ENCODE measurements at places on chromosomes 4 and X.

GRCh38 chr4:147050356-147050765, 104.7 kb upstream of the TTC29 start:
- no peak for DNase-seq

GRCh38 chr4:112751447-112751846, 114.5 kb downstream of the LARP7 start:
- no peak for DNase-seq

GRCh38 chrX:11728556-11728955, 29.5 kb upstream of the MSL3 start:
- no peak for DNase-seq

GRCh38 chrX:374596-374995, 12.1 kb downstream of the PPP2R3B start:
- DNase-seq: no peak

DNA sequence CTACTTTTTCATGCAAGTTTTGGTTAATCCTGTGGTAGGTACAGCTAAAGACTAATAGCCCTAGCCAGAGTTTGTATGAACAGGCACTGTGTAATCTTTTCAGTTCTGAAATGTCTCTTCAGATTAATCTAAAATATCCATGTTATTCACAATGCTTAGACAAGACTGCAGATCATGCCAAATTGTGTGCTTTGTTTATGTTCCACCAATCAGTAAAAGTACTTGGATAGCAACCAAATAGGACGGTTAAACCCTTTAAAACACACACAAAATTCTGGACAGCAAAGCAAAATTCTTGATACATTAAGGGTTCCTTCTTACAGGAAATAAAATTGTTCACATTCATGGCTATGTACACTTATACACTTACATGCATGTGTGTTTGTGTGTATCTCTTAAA, 139.1 kb downstream of the KLHL13 start:
- no peak for DNase-seq

- no peak for DNase-seq
Measured at GRCh38 chr4:73874386-73874785, 5.2 kb downstream of the CXCL1 start.

GRCh38 chr4:2482693-2483092, 13.8 kb downstream of the RNF4 start:
- no peak for DNase-seq

GRCh38 chr4:14115106-14115505, 487.6 kb upstream of the BOD1L1 start:
- DNase-seq: no peak

DNA sequence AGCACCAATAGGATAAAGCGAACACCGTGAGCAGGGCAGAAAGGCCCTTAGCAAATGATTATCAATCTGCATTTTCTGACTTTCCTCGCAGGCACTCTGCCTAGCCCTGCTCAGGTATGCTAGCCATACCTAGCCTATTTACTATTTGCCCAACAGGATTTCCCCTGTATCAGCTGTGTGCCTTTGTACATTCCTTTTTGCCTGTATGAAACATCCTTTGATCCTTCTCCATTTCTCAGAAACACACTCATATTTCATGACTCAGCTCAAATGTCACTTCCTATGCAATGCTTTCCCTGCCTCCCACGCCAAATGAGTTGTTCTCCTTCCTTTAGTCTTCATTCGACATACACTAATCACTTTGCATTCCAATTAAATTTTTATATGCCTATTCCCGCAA, 37.2 kb downstream of the PCDH7 start:
- no peak for DNase-seq

GRCh38 chr4:108445716-108446115, 174.7 kb upstream of the RPL34 start:
- no peak for DNase-seq

DNA sequence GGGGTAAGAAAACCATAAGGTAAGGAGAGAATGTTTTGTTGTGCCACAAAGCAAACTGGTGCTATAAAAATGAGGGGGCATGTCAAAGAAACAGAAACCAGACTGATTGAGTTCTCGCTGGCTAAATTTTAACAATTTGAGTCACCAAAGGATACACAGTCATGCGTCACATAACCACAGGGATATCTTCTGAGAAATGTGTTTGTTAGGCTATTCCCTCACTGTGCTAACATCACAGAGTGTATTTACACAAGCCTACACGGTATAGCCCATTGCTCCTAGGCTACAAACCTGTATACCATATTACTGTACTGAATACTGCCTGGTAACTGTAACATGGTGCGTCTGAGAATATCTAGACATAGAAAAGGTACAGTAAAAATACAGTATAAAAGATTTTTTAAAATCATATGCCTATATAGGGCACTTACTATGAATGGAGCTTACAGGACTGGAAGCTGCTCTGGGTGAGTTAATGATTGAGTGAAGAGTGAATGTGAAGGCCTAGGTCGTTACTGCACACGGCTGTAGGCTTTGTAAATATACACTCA, 50.1 kb downstream of the FBXW7 start:
- DNase-seq: peak; percentile 48

DNA sequence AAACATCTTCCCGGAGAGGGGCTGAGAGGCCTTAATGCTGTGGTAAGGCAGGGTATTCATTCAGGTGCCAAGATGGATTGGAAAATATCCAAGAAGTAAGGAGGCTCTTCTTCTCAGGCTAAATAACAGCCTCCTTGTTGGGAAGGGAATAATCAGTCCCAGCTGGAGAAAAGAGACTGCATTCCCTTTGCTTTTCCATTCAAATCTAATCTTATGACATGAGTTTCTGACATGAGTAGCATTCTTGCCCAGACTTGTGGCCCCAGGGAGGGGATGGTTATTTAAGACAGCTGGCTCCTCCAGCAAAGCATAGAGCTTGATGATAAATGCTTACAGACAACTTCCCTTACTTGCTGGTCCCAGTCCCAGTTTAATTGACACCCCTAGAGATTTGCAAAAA, 98.3 kb downstream of the DCLK2 start:
- no peak for DNase-seq

GRCh38 chr4:35934320-35934981, 309.9 kb downstream of the ARAP2 start:
- DNase-seq: no peak

DNA sequence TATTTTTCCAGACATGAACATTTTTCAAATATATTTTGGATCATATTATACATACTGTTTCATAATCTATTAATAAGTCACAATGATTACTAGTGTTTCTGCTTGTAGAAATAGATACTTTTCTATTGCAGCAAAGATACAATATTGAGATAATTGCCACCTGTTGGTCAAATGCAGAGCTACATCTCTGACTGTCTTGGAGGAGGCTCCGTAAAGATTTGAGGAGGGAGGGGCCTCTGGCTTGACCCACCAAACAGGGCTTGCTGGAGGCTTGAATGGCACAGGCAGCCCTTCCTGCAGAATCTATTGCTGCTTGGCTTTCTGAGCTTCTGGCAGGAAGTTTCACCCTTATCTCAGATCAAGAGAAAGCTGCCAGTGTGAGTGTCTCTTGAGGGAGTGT, 99.3 kb upstream of the ARMCX2 start:
- no peak for DNase-seq

DNA sequence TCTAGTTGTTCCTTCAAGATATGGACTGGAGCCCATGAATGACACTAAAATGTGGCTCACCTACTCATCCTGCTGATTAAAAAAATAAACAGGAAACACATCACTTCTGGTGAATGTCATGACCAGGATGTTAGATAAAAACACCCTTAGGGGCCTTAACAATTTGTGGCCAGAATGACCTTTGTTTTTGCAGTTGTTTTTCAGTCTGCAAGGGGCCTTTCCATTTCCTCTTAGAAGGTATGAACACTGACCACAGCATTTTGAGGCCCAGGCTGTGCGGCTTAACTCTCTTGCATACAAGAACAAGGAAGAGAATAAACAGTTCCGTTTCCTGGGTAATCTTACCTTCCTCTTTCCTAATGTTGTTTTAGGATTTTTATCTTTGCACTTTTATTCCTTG, 113.2 kb downstream of the IL1RAPL2 start:
- no peak for DNase-seq

DNA sequence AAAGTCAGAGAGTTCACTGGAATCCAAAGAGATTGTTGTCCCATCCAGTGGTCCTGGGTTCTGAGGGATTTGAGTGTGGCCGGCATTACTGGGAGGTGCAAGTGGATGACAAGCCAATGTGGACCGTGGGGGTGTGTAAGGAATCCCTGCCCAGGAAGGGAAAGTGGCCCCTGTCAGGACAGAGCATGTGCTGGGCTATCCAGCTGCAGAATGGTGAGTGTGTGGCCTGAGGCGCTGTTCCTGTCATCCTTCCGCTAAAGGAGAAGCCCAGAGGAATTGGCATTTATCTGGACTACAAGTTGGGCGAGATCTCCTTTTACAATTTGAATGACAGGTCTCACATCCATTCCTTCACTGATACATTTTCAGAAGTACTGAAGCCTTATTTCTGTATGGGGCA, 20.4 kb upstream of the TRIM60 start:
- no peak for DNase-seq

- DNase-seq: no peak
Measured at GRCh38 chrX:373641-374471, 12.9 kb downstream of the PPP2R3B start.

DNA sequence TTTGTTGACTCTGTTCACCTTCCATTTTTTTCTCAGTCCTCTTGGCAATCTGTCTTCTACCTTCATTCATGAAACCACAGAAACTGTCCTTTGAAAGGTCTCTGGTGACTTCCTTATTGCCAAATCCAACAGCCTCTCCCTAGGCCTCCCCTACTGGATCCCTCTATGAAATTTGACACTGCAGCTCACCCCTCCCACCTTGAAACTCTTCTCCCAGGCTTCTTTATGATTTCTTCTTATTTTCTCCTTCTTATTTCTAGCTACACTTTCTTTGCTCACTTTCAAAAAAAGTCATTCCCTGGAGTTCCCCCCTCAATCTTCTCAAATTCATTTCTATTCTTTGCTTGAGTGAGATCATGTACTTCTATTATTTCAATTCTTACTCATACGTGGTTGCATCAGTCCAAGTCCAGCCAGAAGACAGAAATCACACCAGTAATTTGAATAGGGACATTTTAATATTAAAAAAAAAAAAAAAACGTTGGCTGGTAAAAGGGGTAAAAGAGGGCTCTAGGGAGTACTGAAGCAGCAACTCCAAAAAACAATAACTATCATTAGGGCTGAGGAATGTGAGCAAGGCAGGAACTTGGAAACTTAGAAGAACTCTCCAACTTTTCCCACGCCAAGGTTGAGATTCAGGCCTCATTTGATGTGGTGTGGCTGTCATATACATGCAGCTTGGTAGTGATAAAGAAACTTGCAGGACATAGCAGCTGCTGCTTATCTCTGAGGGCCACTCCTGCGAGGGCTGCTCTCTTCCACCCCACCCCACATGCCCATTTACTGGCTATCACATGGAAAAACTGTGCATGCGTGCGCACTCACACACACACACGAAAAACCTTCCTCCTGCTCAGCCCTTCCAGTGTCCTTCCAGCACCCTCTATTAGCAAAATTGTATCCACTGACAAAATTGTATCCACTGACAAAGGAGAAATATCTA, 169.8 kb upstream of the GALNT7 start:
- no peak for DNase-seq

GRCh38 chr4:31647786-31648185, 927.6 kb downstream of the PCDH7 start:
- DNase-seq: no peak

DNA sequence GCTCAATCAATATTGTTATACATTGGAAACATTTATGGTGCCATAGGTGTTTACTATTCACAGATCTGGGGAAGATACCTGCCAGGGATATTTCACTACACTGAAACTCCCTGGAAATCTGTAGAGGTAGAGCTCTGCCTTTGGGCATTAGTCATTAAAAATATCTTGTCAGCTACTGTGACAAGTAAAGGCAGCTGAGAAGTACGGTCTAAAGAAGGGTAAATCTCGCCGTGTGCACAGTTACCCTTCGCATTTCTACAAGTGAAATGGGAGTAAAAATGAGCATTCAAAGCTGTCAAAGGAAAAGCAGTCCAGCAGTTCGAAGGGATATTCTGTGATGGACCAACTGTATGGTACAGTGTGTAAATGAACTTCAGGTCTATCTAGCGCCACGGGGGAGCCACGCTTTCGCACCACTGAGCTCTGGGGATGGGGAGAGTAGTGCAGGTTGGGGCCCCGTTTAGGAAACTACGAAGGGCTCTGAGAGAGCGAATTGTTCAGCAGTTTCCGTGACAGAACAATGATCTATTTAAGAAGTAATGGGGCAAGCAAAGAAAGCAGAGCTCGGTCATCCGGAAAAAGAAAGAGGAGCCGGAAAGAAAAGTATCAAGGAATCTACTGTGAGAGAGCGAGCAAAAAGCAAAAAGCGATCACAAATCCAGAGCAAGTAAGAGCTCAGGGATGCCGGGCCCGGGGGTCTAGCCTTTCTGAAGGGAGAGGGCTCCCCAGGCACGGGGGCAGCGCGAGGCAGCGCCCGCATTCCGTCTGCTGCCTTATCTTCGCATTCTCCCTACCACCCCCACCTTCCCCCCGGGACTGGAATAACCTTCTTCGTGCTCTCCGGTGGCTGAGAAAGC, 646 bp downstream of the TIGD4 start:
- DNase-seq: peak; percentile 66

DNA sequence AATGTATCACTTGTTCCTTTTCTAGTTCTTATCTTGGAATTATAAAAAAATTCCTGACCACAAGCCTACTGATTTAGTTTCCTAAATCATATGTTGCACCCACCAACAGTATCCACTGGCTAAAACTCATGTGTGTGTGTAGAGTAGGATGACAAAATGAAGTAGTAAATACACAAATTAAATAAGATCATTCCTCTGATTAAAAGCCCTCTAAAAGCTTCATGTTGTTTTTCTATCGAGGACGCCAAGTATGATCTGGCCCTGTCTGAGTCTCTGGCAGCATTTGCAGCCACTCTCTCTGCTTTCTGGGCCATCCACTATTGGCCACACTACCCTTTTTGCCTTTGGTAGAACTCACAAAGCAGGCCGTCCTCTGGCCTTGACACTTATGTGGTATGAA, 183.4 kb downstream of the PACRGL start:
- DNase-seq: no peak

- no peak for DNase-seq
Measured at GRCh38 chr4:106303548-106304281, 12.3 kb downstream of the TBCK start.
